ENCODE measurements at places on chromosomes 11 and 22. TPM values are rescaled to one million over a fixed set of nuclear protein-coding genes. Genes with fewer than 3 reads are reported as not detected.

Gene UCP3
- polyA plus RNA-seq, result 0.40 TPM

Gene YAP1
- 19.5 TPM for polyA plus RNA-seq

Gene HIPK3
- polyA plus RNA-seq, result 5.5 TPM

Gene LMNTD2
- 2.1 TPM for polyA plus RNA-seq

Gene LRP4
- 6.0 TPM for polyA plus RNA-seq

Gene BSX
- not detected for polyA plus RNA-seq

Gene VPREB1
- not detected for polyA plus RNA-seq

Gene SHISAL1
- 0.64 TPM for polyA plus RNA-seq

Gene ACP2
- 5.6 TPM for polyA plus RNA-seq

Gene TMEM151A
- 1.0 TPM for polyA plus RNA-seq

DNA sequence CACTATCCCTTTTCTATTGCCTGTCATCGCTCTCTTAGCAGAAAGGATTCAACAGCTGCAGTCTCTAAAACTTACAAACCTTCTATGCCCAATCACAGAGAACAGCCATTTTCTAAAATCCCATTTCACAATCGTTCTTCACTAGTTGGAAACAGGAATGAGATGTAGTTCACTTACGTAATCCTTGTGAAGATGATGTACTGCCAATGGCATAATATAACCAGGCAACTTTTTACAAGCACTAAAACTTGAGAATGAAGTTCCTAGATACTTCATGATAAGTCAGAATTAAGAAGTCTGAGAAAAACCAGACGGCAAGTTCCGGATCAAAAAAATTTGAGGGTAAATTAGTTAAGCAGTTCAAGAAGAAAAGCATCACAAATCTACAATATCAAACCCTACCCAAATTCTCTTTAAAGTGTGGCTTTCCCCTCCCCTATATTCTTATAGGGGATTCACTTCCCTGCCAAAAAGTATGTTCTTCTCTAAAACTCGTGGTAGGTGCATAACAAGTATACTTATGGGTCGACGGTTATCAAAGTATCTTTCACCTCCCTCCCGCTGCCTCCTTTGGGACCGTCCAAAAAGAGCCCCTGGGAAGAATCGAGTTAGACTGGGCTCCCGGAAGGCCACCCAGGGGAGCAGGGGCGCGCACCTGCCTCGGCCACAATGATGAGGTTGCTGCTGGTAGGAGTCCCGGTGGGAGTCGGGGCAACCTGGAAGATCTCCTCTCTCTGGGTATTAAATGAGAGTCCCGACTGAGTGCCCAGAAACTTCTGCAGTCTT, 666 bp downstream of the MSANTD4 start:
- peak; percentile 32 for DNase-seq

DNA sequence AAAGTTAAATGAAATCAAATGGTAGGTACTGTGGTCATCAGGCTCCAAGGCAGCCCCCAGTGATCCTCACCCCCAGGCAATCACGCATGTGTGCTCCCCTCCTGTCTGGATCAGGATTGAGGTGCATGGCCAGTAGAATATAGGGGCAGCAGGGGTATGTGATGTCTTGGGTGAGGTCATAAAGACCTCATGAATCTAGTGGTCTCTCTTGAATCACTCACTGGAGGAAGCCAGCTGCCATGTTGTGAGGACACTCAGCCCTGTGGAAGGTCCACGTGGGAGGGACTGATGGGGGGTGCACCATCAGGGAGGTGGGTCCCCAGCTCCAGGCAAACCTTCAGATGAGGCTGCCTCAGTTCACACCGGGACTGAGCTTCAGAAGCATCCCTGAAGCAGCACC, 6.8 kb upstream of the IL17REL start:
- no peak for DNase-seq

- DNase-seq, result no peak
Measured at GRCh38 chr22:40509401-40510134, 127.0 kb downstream of the MRTFA start.

- DNase-seq, result no peak
Measured at GRCh38 chr22:21443057-21443734, 24.0 kb upstream of the TMEM191C start.

- no peak for DNase-seq
Measured at GRCh38 chr11:106137061-106137460, 59.6 kb downstream of the AASDHPPT start.

- no peak for DNase-seq
Measured at GRCh38 chr11:94759522-94759921, 8.6 kb upstream of the AMOTL1 start.

DNA sequence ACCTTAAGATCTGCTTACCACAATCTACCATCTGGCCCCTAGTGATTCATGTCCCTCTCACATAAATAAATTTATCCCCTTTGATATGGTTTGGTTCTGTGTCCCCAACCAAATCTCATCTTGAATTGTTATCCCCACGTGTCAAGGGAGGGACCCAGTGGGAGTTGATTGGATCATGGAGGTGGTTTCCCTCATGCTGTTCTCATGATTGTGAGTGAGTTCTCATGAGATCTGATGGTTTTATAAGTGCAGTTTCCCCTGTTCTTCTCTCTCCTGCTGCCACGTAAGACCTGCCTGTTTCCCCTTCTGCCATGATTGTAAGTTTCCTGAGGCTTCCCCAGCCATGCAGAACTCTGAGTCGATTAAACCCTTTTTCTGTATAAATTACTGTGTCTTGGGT, 37.2 kb downstream of the OR2AG2 start:
- DNase-seq, result no peak

GRCh38 chr22:29317827-29318454, 2.4 kb upstream of the RASL10A start:
- DNase-seq, result no peak

DNA sequence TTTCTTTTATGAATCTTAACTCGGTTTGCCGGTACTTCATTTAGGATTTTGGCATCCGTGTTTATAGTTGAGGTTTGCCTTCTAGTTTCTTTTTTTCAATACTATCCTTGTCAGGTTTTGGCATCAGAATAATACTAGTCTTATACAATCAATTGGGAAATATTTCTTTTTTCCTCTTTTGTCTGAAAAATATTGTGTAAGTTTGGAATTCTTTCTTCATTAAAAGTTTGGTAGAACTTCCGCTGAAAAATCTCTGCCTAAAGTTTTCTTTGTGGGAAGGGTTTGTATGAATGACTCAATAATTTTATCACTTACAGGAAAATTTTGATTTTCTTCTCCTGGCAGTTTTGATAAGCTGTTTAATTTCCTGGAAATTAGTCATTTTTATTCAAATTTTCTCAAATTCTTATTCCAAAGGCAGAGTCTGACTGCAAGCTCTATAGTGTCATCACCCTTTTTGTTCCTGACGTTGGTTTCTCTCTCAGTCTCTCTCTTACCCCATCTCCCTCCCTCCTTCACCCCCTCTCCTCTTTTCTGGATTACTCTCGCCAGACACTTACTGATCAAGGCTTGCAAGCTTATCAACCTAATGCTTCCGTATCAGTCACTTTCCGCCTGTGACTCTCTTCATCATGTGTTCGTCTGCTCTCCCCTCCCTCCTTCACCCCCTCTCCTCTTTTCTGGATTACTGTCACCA, 555.7 kb downstream of the TBC1D22A start:
- DNase-seq, result no peak

DNA sequence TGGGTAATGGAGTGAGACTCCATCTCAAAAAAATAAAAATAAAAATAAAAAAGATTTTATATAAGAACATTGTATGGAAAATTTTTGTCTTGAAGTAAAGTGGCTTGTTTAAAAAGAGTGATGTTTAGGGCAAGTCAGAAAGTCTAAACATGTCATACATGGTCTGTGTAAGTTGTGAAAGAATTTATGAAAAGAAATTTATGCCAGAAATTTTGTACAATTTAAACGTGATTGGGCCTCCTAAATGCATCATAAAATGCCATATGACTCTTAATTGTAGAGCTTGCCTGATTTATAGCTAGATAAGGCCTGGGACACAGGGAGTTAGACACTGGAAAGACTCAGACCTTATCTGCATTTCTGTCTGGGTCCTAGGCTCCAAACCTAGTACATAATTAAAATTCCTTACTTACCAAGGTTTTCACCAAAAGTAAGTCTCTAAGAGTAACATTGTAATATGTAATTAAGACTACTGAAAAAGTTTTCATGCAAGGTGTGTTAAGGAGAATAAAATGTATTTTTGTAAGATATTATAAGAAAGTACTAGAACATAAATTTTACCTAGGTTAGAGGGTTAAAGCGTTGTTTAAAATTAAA, 110.5 kb downstream of the AASDHPPT start:
- peak; percentile 10 for DNase-seq

- DNase-seq, result no peak
Measured at GRCh38 chr11:3173795-3174194, 8.7 kb upstream of the OSBPL5 start.

DNA sequence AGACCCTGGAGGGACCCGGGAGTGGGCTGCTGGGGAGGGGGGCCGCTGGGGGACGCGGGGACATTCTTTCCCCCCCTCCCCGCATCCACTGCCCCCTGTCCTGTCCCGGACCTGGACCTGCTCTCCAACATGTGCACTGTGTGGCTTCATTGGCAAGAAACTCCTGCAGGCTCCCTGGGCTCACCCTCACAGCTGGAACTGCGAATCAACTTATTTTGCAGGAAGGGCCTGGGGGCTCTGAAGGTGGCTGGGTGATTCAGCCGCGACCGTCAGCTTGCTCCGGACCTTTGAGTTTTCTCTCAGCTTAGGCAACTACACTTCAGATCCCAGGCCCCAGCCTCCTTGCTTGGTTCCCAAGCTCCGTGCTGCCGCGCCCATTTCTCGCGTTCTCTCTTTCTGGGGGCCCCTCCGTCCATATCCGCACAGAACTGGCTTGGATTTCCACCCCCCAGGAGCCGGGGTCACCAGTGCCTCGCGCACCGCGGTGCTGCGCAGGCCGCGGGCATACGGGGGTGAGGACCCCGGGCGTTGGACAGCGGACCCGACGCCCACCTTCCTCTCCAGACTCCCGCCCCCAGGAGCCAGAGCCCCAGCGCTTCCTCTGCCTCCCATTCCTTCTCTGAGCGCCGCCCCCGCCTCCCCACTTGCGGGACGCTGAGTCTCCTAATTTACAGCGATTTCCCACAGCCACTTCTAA, 471 bp upstream of the AHNAK start:
- peak; percentile 60 for DNase-seq

DNA sequence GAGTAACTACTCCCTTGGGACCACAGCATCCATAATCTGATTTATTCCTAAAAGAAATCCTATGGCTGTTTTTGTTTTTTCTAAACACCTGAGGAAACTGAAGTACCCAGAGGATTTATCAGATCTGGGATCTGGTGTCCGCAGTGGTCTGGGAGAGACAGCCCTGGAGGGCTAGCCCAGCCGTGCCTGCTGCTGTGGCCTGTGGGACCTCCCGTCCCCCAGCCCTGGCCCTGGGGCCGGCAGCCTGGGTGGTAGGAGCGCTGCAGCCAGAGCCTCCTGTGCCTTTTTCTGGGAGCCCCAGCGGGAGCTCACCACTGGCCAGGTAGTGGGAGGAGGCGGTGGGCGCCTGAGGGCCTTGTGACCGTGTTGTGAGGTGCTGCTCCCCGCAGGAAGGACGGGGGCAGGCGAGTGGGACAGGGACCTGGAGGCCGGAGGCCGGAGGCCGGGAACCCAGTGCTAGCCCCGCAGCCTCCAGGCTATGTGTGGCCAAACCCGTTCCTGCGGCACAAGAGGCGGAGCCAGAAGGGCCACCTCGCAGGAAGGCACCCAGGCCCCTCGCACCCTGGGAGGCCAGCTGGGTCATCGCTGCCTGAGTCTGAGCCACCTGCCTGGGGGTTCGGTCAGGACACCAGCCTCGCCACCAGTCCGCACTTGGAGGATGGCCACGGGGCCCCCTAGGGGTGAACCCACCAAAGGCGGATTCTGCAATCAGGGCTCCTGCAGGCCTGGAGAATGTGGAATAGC, 18.2 kb upstream of the C11orf96 start:
- peak; percentile 53 for DNase-seq

GRCh38 chr11:66846671-66847091, 3.4 kb downstream of the RCE1 start:
- no peak for DNase-seq

Data from GM23338 (cell line).